ENCODE measurements at places on chromosomes 5 and 9.

- no peak for DNase-seq
Observed at GRCh38 chr9:5543875-5544702, 33.8 kb downstream of the PDCD1LG2 start.

DNA sequence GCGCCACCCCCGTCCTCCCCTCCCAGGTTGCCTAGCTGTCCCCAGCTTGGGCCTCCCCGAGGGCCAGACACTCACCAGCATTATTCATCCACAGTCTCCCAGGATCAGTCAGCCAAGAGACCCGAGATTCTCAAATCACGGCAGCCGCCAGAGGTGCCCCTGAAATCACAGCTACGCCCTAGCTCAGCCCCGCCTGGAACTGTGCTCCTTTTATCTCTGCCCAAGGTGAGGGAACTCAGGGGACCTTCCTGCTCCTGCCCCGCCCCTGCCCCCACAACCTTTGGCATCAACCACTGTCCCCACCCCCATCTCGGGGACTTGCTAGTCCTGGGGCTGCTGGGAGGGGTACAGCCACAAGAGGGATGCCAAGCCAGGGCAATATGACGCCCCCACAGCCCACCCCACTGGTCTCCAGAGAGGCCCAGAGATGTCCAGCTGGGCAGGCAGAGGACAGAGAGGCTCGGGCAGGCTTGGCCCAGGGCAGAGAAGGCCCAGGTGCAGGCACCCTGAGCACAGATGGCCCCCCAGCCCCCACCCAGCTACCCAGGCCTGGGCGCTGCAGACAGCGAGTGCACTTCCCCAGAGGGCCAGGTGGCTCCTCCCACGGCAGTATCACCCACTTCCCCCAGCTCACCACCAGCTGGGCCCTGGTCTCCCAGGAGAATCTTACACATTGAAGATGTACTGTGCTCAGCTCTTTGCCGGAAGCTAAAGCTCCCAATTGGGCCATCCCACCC is at the start of gene FUT7:
Gene FUT7 (minus strand): TSS at position 185 of the 737 bp plus-strand sequence. CDS start 97 bp downstream, at position 88.
- DNase-seq, result no peak

- DNase-seq, result no peak
Observed at GRCh38 chr5:153779836-153780235, 258.9 kb downstream of the FAM114A2 start.

DNA sequence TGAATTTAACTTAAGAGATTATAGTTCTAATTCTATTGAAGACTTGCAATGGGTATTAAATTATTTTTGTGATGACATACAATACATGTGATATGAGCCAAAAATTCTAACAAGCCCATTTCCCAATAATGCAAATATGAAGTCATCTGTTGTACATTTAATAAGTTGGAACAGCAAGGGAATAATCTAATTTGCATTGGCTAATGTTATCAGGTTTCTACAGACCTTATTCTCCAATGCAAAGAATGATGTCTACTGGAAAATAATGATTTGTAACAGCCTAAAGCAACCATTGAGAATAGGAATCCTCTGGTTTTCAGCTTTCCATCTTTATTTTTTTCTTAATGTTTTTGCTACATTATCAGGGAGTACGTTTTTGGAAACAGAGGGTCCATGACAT is 89.1 kb upstream of the MINAR2 start:
- no peak for DNase-seq

DNA sequence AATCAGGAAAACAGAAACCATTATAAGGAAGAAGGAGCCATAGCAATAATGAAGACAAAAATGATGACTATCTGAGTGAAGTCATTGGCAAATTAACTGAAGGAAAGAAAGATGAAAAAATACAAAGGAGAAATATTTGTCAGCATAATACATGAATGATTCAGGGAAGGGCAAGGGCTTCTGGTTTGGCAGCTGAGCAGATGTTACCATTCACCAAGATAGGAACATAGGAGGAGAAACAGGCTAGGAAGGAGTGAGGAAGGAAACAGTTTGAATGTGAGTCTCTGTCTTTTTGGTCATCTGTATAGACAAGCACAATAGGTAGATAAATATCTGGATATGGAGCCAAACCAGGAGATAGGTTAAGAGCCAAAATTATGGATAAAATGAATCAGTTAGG is 296.0 kb downstream of the ISL1 start:
- no peak for DNase-seq

DNA sequence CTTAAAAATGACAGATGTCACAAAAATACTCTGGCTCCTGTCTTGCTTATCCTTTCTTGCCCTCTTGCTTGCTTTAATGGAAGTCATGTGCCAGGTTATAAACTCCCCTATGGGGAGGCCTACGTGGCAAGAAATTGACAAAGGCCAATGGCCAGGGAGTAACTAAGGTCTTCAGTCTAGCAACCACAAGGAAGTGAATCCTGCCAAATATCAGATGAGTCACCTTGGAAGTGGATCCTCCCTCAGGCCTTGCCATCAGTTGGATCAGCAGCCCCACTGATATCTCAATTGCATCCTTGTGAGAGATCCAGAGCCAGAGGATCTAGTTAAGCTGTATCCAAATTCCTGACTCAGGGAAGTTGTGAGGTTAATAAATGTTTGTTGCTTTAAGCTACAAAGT is 82.8 kb downstream of the CAAP1 start:
- no peak for DNase-seq

GRCh38 chr9:70135176-70135575 is 91.5 kb downstream of the MAMDC2 start:
- DNase-seq, result no peak

GRCh38 chr5:73805449-73805848 is 179.5 kb downstream of the ARHGEF28 start:
- no peak for DNase-seq

DNA sequence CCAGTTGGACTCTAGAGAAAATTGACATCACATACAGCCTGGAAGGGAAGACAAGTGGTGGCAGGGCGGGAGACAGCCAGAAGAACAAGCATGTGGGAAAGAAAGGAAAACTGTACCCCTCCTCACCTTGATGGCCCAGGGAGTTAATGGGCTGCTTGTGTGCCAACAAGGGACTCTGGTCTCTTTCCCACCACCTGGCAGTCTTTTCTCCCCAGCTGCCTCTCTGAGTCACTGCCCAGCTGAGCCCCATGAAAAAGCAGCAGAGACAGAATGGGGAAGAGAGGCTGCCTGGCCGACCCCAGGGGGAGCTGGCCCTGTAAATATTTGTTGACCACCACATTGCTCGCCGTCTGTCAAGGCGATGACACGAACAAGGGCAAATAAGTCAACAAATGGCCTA is 359.4 kb downstream of the ENC1 start:
- no peak for DNase-seq

GRCh38 chr5:191036-191948 is at the start of gene LRRC14B:
Gene LRRC14B (plus strand): TSS chr5:191495. CDS start chr5:191539, 44 bp downstream.
- DNase-seq, result no peak

- DNase-seq, result no peak
Observed at GRCh38 chr9:112719696-112720095, 1.8 kb upstream of the INIP start.

DNA sequence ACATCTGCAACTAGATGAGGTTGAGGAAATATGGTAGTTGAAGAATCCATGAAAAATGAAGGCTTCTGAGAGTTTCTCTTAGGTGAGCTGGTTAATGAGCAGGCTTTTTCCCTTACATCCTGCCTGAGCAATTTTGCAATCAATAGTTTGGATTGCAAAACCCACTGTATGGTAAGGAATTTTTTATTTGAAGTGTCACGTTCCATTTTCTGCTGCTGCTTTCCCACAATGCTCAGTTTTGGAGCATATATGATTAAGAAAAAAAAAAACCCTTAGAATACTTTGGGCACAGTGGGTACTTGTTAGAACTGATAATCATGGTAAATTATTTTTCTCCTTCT is 144.2 kb downstream of the PCSK1 start:
- DNase-seq, result no peak

DNA sequence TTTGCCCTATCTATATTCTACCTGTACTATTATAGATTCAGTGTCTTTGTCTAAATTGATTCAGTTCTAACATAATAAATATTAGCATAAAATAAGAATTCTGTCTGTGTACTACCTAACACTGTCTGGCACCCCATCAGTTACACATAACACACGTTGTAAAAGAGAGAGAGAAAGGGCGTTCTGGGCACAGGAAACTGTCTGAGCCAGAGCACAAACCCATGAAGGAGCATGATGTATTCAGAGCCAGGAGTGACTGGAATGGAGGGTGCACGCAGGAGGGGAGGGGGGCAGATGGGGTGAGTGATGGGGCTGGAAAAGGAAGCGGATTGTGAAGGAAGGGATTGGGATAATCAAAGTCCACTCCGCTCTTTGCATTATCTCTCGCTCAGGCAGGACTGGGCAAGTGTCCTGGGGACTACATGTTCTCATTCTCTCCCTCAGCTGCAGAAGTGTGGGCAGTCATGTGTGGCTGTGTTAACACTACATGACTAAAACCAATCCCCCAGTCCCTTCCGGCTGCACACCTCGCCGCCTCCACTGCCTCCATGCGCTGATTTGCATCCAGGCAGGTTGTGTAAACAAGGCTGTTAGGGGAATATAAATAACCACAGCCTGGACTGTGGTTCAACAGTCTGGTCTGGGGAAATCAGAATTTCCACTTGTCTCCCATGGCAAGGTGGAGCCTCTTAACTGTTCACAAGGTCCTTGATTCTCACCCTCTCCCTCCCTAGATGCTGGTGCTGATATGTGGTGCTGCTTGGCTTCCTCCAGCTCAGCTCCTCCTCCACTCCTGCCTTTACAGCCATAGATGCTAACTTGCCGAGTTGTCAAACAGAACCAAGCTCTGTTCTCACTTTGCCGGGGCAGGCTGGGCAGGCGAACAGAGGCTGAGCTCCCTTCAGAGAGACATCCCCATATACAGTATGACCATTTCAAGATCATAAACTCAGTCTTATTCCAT is 367.5 kb upstream of the BRINP1 start:
- no peak for DNase-seq

- no peak for DNase-seq
Observed at GRCh38 chr9:109317979-109318741, 2.7 kb downstream of the EPB41L4B start.

DNA sequence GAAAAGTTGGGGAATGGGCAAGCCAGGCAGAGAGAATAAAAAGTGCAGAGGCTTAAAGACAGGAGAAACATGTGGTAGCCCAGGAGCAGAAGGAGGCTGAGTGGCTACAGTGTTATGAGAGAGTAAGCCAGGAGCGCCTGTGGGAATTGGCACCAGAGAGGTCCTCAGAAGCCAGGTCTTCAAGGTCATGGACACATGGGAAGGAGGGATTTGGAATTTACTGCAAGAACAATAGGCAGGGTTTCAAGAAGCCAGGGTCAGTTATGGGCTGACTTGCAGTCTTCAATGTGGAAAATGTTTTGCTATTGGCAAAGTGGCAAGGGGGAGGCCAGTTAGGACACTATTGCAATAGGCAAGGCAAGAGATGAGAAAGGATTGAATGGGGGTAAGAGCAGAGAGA is 29.3 kb downstream of the ERAP1 start:
- DNase-seq, result no peak

GRCh38 chr9:37486616-37487548 is 1.1 kb downstream of the POLR1E start:
- DNase-seq, result no peak

DNA sequence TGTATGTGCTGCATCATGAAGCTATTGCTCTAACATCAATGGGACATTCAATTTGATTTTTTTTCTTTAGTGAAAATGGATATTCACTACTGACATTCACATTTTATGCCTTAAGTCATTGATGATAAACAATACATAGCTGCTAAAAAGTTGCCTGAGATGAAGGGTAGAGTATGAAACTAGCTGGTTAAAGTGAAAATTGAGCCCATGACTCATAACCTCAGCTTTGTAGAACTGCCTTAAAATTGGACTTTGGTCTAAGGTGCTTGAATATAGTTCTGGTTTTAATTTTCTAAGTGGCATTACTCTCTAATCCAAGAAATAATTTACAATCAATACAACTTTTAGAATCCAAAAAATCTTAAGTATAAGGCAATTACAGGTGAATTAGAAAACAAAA is 740.4 kb upstream of the RIOK2 start:
- no peak for DNase-seq

- no peak for DNase-seq
Observed at GRCh38 chr5:97065475-97065874, 76.9 kb downstream of the LIX1 start.

DNA sequence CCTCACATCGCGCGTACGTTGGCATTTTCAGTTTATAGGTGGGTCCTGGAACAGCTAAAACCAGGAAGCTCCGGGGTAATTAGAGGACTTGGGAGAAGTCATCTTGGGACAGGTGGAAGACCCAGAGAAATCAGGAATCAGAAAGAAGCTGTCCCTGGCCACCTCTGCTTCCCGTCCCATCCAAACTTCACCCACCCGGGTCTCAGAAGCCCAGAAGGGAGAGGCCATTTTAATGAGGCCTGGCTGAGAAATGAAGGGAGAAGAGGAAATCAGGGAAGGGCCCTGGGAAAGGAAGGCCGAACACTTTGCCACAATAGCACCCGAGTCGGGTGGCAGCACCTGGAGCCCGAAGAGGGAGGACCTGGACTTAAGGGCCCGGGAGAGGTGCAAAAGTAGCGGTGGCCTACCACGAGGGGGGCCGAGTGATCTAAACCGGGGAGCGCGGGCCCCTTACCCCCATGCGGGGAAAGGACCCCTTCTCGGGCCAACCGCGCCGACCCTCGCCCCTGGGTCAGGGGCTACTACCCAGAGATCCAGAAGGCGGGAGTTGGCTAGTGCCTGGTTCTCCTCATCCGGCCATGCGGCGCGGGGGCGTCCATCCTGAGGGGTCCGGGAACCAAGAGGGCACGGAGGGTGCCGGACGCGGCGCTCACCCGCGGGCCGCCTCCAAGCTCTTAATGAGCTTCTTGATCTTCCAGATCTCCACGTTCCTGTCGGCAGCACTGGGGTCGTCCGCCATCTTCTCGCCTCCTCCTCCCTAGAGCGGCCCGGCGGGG is 668 bp downstream of the ETF1 start:
- no peak for DNase-seq

DNA sequence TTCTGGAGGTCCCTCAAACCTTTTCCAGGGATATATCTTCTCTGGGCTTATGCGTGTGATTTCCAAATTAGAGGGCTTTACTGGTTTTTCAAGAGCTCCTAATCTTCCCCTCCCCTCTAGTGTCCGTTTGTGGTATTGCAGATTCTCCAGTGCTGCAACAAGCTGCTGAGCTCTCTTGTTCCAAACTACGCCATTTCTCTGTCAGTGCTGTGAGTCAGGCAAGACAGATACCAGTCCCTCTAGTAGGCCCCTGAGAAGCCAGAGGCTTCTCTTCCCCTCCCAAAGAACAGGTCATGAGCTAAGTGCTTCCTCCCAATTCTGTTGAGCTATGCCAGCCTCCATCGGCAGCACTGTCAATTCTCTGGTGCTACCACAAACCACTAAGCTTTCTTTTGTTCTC is 149.5 kb downstream of the FANCC start:
- peak; percentile 68 for DNase-seq

- no peak for DNase-seq
Observed at GRCh38 chr9:113907282-113907681, 31.2 kb downstream of the ZNF618 start.

DNA sequence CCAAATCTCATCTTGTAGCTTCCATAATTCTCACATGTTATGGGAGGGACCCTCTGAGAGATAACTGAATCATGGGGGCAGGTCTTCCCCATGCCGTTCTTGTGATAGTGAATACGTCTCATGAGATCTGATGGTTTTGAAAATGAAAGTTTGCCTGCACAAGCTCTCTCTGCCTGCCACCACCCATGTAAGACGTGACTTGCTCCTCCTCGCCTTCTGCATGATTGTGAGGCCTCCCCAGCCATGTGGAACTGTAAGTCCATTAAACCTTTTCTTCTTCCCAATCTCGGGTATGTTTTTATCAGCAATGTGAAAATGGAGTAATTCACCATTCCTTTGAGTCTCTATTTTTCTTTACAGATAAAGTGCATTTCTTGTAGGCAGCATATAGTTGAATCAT is 66.9 kb upstream of the FNIP1 start:
- DNase-seq, result no peak

GRCh38 chr5:73901043-73901442 is 275.0 kb downstream of the ARHGEF28 start:
- DNase-seq, result no peak

- DNase-seq, result peak; percentile 27
Observed at GRCh38 chr5:119079318-119079921, 8.5 kb downstream of the DMXL1 start.

All from CD4-positive, alpha-beta T cell treated with Interleukin-4 for 4 hours (primary cell).